ENCODE measurements at places on chromosomes 2 and 18.

DNA sequence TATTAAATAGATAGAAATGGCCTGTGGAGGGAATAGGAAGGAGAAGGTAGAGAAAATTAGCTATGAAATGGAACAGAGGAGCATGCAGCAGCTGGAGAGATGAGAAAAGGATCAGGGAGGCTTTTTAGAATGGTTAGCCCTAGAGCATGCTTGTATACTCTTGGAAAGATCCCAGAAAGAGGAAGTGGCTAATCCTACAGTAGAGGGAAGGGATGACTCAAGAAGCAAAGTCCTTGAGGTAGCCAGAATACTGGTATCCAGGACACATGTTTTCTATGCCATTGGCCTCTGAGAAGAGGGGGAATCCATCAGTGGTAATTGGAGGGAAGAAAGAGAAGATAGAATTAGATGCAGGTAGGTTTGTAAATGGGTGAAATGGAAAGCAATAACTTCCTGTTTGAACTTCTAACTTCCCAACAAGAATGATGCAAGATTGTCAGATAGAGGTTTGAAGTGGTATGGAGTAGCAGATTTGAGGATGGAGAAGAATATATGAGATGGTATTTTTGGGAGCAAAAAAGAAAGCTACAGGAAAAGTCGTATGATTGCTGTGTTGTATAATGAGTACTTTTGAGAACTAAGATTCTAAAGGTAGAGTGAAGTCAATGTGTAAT, 17.1 kb upstream of the OSBPL6 start:
- DNase-seq = no peak

DNA sequence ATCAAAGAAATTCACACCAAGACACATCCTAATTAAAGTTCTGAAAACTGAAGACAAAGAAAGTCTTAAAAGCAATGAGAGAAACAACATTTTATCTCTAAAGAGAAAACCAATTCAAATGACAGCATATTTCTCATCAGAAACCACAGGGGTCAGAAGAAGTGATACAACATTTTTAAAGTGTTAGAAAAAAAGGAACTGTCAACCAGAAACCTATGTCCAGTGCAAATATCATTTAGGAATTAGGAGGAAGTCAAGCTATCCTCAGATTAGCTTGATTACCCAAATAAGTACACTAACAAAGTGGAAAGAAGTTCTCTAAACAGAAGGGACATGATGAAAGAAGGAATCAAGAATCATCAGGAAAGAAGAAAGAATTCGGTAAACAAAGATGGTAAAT, 59.5 kb upstream of the BCL2L11 start:
- DNase-seq = no peak

- no peak for DNase-seq
Measured at GRCh38 chr2:48200620-48201293, 294.5 kb upstream of the FBXO11 start.

DNA sequence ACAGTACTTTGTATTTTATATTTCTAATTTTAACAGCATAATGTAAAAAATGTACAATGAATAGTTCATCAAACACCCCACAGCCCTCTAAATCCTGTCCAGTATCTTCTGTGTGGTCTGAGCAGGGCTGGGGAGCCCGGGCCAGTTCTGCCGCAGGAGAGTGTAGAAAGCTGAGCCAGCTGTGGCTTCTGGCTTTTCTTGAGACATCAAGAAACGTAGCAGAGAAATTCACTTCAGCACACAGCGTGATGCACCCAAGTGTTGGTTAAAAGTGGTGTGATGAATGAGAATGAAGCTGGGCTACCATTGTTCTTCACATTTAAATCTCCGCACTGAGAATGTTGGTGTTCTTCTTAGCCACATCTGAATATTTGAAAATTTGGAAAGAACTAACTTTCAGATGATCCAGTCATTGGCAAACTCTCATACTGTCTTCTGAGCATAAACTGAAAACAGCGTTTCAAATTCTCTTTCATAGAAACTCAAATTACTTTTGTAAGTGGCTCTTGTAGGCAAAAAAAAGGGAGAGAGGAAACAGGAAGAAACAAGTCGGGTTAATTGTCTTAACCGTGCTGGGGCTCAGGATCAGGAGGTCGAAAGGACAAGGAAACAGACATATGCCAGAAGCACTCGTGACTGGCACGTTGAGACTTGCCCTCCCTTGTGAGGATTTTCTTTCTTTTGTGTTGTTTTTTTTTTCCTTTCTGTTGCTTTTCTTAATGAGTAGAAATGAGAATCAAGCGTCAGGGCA, 23.4 kb upstream of the TMEM87B start:
- no peak for DNase-seq

- DNase-seq = no peak
Measured at GRCh38 chr2:40584432-40584831, 132.5 kb upstream of the SLC8A1 start.

GRCh38 chr2:38129481-38129880, 53.5 kb upstream of the CYP1B1 start:
- DNase-seq = no peak

DNA sequence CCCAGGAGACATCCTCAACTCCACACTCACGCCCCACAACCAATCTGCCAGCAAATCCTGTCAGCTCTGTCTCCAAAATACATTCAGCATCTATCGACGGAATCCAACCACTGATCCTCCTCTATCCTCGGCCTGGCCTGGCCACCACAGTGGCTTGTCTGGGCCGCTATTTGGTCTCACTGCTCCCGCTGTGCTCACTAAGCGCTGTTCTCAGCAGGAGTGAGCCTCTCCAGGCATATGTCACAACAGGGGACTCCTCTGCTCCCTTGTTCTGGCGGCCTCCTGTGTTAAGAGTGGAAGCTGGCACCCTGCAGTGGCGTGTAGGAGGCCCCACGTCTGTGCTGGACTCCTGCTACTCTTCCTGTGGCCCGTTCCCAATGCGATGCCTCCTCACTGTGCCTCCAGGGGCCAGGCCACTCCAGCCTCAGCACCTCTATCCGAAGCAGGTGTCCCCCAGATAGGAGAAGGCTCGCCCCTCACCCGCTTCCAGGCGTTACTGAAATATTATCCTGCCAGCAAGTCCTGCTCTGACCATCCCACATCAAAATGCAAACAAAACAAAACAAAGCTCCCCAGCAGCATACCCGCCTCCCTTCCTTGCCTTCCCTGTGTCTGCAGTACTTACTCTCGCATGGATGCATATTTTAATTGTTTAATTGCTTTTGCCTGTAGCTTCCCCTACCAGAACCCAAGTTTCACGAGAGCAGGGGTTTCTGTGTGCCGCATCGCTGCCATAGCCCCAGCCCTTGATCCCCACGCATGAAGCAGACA, 39.9 kb downstream of the CENPO start:
- DNase-seq = no peak

All from stimulated activated CD8-positive, alpha-beta memory T cell treated with anti-CD3 and anti-CD28 coated beads, Interleukin-7, amount 100 ng/mL, for 1 hour (primary cell).